ENCODE measurements at places on chromosomes 11 and 22. TPM values are rescaled to one million over a fixed set of nuclear protein-coding genes. Genes with fewer than 3 reads are reported as not detected.

DNA sequence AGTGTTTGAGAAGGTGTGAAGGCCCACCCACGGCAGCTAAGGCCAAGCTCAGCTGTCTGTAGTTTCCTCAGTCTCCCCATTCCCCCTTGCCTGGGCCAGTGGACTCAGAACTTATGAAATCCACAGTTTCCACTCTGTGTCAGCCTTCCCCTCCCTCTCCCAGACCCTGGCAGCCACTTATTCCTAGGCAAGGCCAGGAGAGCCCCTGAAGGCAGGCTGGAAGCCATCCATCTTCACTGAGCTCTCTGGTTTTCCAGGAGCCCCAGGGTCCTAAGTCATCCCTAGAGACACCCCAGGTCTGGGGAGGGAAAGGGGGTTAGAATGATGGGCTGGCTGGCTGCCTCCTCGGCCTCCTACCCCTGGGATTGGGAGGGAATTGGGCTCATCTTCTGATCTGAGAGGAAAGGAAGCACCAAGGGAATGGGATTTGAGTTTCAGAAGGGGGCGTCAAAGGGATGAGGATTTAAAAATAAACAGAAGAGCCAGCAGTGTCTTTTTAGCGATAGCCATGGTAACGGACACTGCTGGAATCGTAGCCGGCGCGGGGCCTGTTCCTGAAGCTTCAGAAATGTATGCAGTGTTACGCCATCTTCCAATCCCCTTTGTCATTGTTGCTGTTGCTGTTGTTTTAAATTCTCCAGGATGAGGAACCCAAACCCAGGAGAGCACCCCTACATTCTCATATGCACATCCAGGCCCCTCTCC, 561.1 kb upstream of the CADM1 start:
- no peak for DNase-seq

DNA sequence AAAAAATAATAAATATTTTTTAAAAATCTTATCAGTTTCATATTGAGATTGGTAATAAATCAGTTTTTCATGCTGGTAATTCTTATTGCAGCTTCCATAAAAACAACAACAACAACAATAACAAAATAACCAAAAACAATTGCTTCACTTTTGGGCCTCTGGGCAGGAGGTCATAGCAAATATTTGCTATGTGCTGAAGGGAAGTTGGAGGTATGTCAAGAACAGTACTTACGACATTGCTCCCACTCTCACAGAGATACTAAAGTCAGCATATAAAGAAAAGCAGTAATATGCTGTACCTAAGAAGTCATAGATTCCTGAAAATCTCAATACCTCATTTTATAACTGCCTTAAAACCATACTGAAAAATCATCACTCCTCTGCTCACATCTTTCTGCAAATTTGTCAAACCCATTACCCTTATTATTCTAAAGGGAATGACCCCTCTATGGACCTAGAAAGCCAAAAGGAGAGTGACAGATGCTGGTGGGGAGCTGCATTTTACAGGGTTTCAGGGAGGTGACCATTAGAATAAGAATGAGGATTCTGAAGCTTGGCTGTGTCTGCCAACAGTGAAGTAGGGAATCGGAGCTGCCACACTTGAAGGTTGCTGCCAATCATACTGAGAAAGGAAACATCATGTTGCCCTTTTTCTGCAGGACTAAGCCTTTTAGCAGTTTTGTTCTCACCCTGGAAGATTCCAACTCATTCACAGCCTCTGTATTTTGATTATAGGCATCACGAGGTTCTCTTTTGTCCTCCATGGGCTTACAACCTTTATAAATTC, 742.9 kb downstream of the LRRC4C start:
- DNase-seq = no peak

- no peak for DNase-seq
Observed at GRCh38 chr11:8285228-8285627, 21.6 kb upstream of the LMO1 start.

Gene TP53I11
- total RNA-seq = 36.9 TPM

DNA sequence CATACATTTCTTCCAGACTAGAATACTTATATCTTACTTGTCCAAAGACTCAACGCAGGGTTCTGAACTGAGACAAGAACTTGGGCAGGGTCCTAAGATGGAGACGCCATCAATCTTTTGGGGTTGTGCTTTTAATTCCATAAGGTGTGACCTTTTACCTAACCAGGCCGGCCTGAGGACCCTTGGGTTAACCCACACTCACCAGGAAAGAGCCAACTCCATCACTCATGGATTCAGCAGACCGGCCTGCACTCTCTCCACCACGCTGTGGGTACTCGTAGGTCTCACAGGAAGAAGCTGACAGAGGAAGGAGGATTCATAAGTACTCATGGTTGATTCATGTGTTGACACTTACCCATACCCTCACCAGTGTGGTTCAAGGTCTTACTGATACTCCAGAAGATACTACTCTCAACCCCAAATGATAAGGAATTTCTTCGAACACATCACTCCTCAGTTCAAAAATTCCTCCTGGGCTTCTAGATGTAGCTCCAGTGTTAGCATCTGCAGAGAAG, 36.2 kb downstream of the USP35 start:
- no peak for DNase-seq
